Left cardiac atrium (tissue), 4 donors: ENCODE measurements at places on chromosomes 1 and 21. TPM values are rescaled to one million over a fixed set of nuclear protein-coding genes. Genes with fewer than 3 reads are reported as not detected.

DNA sequence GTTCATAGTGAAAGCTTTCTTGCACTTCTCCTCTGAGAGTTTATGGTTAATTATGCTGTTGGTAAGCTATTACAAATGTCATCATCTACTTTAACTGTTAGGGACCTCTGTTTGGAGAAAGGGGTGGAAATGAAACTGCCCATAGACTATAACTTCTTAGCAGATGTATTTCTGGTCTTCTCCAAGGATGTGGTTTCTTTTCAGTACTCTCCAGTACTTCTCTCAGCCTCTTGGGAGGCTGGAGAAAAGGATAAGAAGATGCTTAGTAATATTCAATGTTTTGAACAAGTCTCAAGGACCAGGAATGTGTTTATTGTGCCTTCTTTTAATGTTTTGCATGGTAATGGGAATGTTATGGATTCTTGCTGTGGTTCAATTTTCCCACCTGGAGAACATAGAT, 60.4 kb downstream of the LAMC2 start:
- no peak for DNase-seq

Gene ENSA
- total RNA-seq, result 125 TPM

GRCh38 chr21:29521872-29522271, 223.2 kb downstream of the BACH1 start:
- DNase-seq, result no peak

- no peak for DNase-seq
Measured at GRCh38 chr1:67270541-67270940, 37.1 kb upstream of the IL12RB2 start.

GRCh38 chr1:220813013-220813412, 26.3 kb downstream of the MTARC1 start:
- no peak for DNase-seq

GRCh38 chr1:95168761-95169351, 51.7 kb downstream of the TLCD4 start:
- DNase-seq, result no peak

DNA sequence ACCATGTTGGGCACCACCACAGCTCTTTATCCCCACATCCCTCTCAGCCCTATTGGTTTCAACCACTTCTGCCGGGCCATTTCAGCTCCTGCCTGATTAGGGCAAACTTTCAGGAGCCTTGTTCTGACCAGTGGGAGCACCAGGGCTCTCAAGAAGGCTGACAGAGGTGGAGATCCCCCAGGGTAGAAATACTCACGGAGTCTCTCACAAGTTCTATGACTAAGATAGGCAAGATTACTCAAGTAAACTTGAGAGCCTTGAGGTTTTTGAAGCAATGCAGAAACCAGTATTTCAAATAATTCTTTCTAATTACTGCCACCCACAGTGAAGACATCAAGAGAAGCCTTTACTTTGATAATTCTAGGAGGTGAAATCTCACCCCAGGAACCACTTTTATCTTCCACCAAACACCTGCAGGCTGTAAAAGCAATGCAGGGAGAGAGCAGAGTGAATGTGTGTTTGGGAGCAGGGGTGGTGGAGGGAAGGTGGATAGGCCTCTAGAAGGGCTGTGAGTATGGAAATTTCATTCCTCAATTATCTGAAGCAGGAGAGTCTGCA, 6.6 kb upstream of the PTCH2 start:
- DNase-seq, result no peak

DNA sequence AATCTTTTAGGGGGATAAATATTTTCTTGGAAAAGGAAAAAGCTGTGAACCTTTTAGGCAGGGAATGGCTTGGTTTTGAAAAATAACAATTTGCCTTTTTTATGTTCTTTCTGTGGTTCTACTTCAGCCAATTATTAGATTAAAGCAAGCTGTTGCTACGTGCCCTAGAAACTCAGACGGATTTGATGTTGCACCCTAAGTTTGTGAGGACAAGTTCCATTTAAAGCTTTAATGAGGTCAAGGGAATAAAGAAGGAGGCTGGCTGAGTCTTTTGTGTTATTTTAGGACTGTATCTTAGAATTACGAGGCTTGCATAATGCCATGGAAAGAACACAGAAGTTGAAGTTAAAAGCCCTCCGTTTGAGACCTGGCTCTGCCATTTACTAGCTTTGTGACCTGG, 216.9 kb downstream of the NUF2 start:
- no peak for DNase-seq

- peak; percentile 61 for DNase-seq
Measured at GRCh38 chr1:160207771-160208556, 2.8 kb downstream of the PEA15 start.

Gene LYPD8
- not detected for total RNA-seq

Gene MYOG
- total RNA-seq, result not detected

- DNase-seq, result no peak
Measured at GRCh38 chr1:51000160-51000559, 30.1 kb downstream of the CDKN2C start.

Gene HHIPL2
- 0.37 TPM for total RNA-seq

- no peak for DNase-seq
Measured at GRCh38 chr1:29753244-29753643, 516.9 kb downstream of the PTPRU start.

- DNase-seq, result no peak
Measured at GRCh38 chr1:167291539-167292185, 71.0 kb downstream of the POU2F1 start.

GRCh38 chr1:1777950-1778662, at the start of gene NADK:
Gene NADK (minus strand): TSS chr1:1778470. CDS start chr1:1765406, 13,064 bp downstream.
- DNase-seq, result peak; percentile 72

DNA sequence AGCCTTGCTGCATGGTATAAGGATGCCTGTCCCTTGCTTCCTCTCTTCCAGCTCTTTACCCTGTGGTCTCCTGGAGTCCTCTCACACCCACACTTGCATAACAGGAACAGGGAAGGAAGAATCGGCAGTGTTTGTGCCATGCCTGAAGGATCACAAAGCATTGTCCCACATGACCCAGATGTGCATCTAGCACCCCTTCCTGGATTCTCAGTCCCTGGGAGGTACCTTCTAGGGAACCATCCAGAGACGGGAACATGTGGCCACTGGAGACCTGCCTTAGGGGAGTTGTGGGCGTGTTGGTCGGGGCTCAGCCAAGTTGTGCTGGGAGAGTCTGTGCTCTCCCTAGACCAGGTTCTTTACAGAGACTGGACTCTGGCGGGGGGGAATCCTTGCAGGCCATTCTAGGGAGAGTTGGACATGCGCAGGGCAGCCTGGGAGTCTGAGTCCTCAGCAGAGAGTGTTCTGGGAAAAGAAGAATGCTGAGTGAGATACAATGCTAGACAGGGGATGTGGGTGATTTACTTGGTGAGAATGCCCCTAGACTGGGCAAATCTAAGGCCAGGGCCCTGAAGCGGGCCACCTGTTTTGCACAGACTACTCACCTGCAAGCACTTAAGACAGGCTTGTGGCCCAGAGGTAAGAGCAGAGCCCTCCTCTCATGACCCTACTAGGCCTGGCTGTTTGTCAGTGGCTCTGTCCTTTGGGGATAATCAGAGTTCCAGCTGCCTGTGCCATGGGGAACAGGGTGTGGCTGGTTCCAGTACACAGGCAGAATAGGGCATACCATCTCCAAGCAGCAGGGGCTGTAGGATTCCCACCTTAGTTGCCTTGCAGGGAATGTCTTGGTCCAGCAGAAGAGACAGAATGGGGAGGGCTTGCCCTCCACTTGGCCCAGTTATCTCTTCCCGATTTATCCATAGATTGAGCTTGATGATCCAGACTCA, 89.8 kb downstream of the MAN1C1 start:
- no peak for DNase-seq

DNA sequence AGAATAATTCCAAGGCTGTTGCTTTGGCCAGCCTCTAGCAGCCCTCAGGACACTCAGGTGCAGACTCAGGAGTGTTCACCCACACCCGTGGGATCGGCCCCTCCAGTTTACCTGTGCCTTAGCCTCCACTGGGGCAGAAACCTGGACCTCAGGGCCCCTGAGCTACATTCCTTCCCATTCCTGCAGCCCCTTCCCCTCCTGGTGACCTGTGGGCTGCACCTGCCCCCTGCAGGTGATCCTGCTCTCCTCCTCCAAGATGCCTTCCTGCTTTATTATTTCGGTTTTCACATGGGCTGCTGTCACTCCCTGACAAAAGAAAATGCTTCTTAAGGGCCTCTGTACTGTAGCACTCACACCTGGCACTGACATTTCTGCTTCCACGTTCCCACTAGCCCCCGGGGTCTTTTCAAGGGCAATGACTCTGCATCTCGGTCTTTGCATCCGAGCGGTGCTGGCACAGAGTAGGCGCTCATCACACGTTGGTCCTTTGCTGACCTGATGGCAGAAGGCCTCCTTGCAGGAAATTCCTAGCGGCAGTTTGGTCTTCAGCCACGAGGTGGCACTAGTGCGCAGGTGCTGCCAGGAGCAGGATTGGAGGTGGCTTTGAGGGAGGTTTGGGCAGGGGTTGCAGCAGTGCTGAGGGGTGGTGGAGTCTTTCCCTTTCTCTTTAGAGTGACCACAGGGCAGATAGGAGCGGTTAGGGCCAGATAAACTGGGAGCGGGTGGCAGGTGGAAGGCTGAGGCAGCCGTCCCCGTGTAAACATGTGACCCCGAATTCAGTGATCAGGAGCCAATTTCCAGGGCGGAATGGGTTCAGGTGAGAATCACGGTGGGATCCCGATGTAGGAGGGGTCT, 25.3 kb upstream of the ETV3 start:
- peak; percentile 64 for DNase-seq

DNA sequence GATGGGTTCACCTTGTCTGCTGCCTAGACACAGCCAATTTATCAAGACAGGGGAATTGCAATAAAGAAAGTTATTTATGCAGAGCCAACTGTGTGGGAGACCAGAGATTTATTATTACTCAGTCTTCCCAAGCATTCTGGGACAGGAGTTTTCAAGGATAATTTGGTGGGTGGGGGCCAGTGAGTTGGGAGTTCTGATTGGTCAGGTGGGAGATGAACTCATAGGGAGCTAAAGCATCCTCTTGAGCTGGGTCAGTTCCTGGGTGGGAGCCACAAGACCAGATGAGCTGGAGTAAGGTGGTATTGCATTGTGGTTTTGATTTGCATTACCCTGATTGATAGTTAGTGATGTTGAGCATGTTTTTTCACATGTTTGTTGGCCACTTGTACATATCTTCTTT, 86.1 kb downstream of the PRKAB2 start:
- DNase-seq, result no peak

Gene KCNA2
- 1.8 TPM for total RNA-seq

DNA sequence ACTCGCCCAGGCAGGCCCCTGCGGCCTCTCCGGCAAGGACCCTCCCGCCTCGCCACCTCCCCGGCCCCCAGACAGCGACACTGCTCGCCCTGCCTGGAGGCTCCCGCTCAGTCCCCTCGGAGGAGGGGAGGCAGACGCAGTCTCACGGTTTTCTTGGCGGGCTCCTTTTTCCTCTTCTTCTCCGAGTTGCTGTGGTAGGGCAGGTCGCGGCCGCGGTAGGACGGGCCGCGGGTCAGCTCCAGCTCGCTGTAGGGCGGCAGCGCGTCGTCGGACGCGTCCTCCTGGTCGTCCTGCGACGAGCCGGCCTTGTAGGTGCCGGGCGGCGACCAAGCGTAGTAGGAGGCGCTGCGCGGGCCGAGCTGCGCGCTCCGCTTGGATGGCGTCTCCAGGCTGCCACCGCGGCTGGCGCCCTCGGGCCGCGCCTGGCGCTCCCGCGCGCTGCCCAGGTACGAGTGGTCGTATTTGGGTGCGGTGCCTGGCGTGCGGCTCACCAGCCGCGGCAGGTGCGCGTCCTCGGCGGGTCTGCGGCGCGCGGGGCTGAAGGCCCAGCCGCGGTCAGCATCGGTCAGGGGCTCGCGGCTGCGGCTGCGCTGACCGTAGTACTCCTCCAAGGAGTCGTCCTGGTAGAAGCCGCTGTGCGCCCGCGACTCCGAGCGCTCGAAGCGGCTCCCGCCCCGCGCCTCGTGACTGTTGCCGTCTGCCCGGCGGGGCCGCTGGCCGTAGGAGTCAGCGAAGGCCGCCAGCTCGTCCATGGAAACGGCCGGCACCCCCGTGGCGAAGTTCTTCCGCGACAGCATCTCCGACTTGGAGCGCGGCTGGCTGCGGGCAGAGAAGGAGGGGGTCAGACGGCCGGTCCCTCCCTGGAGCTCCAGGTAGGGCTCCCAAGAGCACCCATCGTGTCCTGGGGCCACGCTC, 44.8 kb upstream of the TADA1 start:
- DNase-seq, result peak; percentile 29

DNA sequence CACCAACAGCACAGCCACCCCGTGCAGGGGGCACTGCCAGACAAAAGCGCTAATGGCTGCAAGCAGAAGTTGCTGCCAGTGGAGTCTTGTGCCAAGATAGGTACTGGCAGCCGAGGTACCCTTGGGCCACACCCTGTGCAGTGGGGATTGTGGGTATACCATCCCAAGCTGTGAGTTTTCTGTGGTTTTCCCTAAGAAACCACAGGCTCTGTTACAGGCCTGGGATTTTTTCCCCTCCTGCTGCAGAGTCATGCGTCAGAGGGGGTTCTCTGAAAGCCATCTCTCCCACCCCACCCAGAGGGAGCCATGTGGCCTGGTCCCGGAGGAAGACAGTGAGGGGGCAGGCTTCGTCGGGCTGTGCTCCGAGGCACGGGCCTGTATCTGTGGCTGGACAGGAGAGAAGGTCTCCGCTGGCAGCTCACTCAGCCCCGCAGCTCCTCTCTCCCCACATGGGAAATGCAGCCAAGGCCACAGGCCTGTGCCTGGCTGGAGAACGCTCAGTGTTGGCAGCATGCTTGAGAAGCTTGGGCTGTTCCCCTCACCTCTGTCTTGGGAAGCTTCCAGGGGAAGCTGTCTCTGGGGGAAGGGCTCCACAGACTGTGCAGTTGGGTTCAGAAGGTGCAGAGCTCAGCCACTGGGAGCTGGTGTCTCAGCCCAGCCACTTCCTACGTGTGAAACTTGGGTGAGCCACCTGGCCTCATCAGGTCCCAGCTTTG, 42.5 kb downstream of the NEK2 start:
- peak; percentile 67 for DNase-seq

Gene NPPB
- total RNA-seq, result 368 TPM

DNA sequence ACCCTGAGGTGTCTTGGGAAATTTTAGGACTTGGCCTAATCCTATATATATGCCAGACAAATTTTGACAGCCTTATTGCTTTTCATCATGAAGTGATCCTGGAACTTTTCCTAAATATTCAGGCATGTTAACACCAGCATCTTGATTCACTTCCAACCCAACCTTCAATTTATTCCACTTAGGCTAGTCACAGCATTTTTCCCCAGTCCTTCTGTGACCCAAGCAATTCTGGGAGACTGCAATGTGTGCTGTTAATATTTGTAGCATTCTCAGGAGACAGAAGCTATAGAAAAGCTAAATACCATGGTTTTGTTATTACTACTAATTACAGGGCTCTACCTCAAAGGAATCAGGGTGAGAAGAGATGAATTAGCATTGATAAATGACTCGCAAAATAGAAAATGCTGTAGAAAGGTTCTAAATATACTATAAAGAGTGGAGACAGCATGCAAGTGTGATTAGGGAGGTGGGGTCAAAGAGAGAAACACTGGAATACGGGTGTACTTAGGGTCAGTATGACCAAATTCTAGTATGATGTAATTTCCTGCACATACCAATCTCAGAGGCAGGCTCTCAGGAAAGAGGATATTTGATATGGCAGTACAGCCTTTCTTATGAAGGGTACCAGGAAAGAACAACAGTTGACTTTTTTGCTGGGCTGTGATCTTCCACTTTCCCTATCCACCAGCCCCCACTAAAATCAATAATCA, 29.1 kb downstream of the PRRX1 start:
- DNase-seq, result no peak
